ENCODE measurements at places on chromosomes 4 and X.

DNA sequence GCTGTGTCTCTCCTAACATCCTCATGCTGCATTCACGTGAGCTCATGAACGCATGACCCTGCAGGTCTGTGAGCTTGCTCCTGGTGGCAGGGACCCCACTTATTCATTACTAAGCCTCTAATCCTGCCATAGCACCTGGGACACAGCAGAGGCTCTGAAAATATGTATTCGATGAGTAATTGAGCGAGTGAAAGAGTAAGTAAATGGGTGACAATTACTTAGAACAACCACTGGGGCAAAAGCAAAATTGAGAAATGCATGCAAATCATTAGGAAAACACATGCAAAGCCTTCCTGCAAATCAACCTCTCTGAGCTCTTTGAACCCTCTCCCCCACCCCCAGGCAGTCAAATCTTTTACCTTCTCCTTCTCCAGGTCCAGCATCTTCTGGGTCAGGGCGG lies 23.6 kb upstream of the C4orf50 start:
- ATAC-seq, result no peak

GRCh38 chr4:145081756-145082155 lies 16.2 kb downstream of the ANAPC10 start:
- no peak for ATAC-seq

DNA sequence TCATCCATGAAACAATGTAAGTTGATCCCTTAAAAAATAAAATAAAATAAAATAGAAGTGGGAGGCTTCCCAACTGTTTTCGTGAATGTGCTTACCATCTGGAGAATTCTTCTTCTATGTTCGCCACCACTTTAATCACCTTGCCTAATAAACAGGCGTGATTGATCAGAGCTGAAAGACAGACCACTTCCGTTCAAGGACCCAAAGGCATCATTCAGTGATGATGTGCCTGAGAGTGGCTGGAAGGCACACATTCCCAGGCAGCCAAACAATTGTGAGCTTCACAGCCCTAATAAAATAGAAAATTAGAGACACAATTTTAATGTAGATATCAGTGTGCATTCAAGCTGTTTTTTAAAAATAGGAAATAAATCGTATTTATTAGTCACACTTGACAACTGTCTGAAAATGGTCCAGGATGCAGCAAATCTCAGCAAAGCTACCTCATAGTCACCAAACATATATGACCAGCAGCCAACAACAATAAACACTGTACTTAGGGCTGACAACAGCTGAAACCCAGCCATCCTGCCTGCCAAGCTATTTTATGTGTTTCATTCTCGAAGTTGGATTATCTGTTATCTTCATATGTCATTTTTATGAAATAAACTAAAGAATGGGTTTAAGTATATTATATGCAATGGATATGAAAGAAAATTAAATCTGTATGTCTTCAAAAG lies 163.2 kb upstream of the FAM9B start:
- no peak for ATAC-seq

- ATAC-seq, result peak; percentile 39
Observed at GRCh38 chr4:147638942-147639341, 21.7 kb downstream of the TMEM184C start.

GRCh38 chrX:46754586-46755061 lies 4.3 kb downstream of the SLC9A7 start:
- ATAC-seq, result peak; percentile 57

DNA sequence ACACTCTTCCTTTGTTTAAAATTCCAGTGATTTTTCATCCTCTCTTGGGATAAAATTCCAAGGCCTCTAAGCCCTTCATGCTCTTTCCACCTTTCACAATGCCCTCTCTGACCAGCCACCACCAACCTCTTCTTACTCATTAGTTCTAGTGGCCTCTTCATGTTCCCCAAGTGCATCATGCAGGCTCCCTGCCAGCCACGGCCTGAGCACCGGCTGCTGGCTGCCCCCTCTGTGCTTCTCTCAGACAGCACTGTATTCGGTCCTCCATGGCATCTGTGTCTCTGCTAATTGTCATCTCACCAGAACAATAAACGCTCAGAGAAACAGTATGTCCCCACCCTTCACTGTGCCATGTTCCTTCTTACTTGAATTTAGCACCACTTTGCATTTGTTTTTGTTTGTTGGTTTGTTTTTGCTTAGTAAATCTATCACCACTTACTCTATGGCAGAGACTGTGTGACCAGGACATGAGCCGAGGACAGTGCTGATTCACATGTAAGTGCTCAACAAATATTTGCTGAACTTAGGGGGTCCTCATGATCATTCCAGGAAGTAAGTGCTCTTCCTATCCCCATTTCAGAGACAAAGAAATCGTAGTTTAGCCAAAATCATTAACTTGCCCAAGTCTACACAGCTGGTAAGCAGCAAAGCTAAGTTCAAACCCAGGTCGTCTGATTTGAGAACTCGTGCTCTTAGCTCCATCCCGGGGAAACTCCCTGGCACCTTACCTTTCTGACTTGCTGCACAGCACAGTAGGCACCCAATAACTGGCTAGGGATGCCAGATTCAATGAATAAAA lies 77.1 kb upstream of the UCP1 start:
- ATAC-seq, result no peak

GRCh38 chrX:40094900-40095582 lies 2.7 kb downstream of the BCOR start:
- no peak for ATAC-seq

- no peak for ATAC-seq
Observed at GRCh38 chr4:105179539-105180401, 33.1 kb downstream of the TET2 start.

- no peak for ATAC-seq
Observed at GRCh38 chrX:75181721-75182120, 25.6 kb upstream of the ABCB7 start.

- ATAC-seq, result no peak
Observed at GRCh38 chr4:89023140-89023539, 33.8 kb downstream of the FAM13A start.

DNA sequence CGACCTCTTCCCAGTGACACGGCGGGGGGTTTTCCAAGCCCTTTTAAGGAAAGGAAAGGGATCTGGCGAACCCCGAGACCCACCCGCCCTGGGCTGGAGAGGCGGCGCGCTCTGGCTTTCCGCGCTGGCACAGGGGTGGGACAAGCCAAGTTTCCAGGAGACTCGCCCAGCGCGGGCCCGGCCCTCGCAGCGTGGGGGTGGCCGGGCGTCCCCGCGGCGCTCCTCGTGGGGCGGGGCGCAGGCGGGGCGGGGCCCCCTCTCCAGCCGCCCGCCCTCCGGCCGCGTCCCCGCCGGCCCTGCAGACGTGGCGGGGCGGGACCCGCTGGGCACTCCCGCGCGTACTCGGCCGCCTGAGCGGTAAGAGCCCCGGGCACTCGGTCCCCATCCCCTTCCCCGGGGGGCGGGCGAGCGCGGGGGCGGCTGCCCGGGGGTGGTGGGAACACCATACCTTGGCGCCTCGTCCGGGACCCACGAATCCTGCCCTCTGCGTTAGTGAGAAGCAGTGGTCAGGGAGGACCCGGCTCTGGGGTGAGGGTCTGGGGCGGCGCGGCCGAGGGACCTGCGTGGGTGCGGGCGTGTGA lies at the start of gene FAM114A1:
Gene FAM114A1 (plus strand): TSS at position 329 of the 581 bp plus-strand sequence. CDS start 10,273 bp downstream, outside the sequence.
- peak; percentile 97 for ATAC-seq

DNA sequence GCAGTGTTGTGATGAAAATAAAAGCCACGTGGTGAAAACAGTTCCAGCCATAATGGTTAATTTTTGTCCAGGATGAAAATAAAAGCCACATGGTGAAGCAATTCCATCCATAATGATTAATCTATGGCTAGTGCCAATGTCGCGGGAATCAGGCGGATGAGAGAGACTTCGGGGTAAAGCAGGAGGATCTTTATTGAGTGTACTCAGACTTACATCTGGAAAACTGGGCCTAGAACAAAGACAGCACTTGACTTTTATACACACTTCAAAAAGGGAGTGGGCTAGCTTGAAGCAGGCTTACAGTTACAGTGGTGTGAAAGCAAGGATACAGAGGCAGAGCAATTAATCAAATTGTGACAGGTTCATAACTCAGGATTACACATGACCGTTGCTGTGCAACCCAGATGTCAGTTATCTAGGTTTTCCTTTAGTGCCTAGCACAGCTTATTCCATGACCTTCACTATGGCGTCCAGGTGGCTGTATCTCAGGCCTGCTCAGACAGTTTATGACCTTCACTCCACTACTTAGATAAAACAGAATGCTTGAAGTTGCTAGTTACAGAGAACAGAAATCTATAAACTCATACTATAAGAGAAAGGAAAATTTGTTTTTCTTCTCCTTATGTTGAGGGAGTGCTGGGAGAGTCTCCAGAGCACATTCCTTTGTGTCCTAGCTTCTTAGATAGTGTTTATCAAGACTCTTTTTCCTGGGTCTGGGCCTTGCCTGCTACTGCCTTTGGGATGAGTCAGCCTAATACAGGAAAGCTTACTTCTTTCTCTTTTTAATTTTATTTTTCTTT lies 5.9 kb upstream of the PLA2G12A start:
- ATAC-seq, result no peak

GRCh38 chrX:56729152-56729850 lies at the start of gene NBDY:
Gene NBDY, plus strand, starts transcription at chrX:56729243. Its CDS starts 111 bp downstream, at chrX:56729354.
- ATAC-seq, result peak; percentile 70

- no peak for ATAC-seq
Observed at GRCh38 chr4:182697094-182697493, 220.1 kb downstream of the DCTD start.

DNA sequence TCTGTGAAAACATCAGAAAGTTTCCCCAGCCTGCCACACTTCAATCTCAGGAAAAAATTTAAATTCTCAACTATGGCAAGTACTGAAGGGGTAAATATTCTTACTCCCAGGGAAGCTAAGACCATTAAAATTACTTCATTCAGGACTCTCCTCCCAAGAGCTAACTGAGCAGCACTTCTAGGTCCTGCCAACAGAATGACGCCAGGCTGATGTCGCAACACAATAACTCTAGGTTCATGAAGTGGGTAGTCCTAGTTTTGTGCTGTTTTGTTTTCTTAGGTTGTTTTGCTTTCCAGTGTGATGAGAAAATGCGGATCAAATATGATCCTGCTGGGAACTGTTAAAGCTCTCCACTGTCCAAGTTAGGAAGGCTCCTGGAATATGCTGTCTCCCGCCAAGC lies 180.0 kb downstream of the NKX6-1 start:
- no peak for ATAC-seq

DNA sequence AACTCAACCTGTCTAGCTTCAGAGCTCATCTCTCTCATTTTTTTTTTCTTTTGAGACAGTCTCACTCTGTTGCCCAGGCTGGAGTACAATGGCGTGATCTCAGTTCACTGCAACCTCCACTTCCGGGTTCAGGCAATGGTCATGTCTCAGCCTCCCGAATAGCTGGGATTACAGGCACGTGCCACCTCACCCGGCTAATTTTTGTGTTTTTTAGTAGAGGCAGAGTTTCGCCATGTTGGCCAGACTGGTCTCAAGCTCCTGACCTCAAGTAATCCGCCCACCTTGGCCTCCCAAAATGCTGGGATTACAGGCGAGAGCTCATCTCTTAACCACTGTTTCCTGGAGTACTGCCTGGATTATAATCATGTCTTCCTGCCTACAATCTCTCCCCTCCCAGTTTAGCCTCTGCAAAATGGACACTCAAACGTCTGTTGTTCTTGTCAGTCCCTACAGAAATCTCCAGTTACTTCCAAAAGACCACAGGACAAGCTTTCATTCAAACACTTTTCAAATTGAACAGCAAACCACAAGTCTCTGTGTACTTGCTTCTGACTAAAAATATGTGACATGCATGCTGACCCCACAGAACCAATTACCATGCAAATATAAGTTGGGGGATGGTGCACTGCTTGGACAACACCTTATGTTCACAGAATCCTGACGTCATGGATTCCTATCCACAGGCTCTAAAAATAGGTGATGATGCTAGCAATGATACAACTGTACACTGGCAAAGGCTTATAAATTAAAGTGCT lies 137.2 kb downstream of the SH3KBP1 start:
- ATAC-seq, result peak; percentile 69

- ATAC-seq, result no peak
Observed at GRCh38 chrX:153499876-153500275, 5.1 kb downstream of the BGN start.

DNA sequence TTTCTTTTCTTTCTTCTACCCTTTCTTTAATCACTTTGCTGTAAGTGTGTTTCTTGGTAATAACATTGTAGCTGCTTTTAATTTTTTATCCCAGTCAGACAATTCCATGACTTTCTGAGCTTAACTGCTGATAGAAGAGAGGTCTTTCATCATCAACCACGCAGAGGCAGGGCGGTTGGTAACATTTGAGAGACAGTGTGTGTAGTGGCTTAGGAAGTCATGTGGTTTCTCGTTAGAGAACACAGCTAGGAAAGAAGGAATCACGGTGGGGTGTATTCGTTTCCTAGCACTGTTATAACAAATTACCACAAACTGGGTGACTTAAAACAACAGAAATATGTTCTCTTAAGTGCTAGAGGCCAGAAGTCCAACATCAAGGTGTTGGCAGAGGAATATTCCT lies 11.5 kb downstream of the PRPS2 start:
- no peak for ATAC-seq

- ATAC-seq, result no peak
Observed at GRCh38 chr4:86934147-86934770, 552 bp upstream of the AFF1 start.

GRCh38 chrX:78997870-78998558 lies 52.8 kb downstream of the P2RY10 start:
- no peak for ATAC-seq

DNA sequence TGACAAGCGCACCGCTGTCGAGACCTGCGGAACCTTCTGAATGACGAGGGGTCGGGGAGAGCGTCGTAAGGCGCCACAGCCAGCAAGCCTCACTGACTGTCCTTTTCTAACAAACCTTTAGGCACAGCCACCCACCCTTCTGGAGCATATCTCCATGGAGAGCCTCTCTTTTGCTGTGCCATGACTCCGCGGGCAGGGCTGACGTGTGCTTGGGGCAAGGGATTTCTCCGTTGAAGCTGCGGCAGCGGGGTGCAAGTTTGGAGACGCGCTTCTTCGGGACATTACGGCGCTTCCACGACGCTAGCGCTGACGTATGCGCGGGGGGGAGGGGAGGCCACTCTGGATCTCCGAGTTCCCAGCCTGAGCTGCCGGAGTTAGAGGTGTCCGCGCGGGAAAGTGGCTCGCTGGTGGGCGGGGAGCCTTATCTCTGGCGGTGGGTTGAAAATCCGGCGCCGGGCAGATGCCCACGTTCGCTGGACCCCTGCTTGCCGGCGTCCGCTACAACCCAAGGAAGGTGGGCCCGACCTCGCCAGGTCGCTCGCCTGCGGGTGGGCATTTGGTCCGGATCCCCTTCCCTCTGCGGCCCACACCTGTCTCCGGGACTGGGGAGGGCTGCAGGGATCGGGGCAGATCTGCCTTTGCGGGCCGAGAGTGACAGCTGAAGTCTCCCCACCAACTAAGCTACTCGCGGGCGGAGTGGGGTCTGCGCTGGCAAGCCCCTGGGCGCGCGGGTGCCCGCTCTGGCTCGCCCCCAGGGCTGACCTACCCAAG lies 543 bp upstream of the SLC10A7 start:
- peak; percentile 96 for ATAC-seq

- no peak for ATAC-seq
Observed at GRCh38 chr4:38980903-38981676, 51.1 kb downstream of the TMEM156 start.
